Cortex of kidney (tissue), 1 donor: ENCODE measurements at places on chromosomes 5 and 9.

- no peak for DNase-seq
These were observed 14.7 kb upstream of the LHX2 start for GRCh38 chr9:123996731-123997421.

GRCh38 chr5:172746725-172747124, 24.3 kb downstream of the DUSP1 start:
- no peak for DNase-seq

- DNase-seq, result no peak
These were observed 101.5 kb downstream of the GCNT1 start for GRCh38 chr9:76560481-76560922.

DNA sequence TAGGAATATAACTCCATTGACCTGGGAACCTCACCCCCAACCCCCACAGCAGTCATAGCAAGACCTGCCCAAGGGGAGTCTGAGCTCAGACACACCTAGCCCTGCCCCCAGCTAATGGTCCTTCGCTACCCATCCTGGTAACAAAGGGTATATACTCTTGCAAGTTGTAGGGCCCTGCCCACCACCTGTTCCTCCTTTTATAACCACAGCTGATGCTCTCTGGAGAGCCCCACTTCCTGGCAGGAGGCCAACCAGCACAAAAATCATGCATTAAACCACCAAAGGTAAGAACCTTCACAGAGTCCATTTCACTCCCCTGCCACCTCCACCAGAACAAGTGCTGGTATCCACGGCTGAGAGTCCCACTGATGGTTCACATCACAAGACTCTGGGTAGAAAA, 1195.3 kb upstream of the SEMA6A start:
- DNase-seq, result no peak

GRCh38 chr5:105821800-105822199, 1848.9 kb downstream of the EFNA5 start:
- DNase-seq, result no peak

DNA sequence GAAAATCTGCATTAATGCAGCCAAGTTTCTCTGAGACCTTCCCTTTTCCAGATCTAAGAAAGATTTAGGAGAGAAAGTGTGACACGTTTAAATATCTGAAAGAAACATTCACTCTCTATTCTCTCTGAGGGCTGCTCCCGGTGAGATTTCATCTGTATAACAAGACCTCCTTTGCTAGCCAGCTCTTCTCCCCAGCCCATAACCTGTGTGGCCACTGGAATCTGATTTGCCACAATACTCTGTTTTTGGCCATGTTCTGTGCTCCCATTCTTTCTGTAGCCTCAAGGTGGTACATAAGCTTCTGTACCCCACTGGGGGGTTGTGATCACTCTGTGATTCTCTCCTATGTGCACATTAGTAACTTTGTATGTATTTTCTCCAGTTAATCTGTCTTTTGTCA, 291.0 kb upstream of the SEMA6A start:
- no peak for DNase-seq

DNA sequence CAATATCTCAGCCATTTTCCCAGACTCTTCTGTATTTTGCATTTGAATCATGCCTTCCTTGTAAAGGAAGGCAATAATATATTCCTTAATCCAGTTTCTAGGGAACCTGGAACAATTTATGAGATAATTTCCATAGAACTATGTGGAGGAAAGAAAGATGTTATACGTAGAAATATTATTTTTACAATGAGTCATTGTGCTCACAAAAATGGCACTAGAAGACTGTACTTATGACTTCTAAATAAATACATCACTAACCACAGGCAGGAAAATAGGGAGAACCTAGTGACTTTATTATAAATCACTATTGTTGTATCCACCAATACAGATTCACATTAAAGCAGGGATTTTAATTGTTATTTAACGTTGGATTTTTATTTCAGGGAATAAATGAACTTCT, 87.6 kb downstream of the FBXO38 start:
- no peak for DNase-seq

- no peak for DNase-seq
These were observed 24.4 kb downstream of the SH3TC2 start for GRCh38 chr5:149038336-149039080.

DNA sequence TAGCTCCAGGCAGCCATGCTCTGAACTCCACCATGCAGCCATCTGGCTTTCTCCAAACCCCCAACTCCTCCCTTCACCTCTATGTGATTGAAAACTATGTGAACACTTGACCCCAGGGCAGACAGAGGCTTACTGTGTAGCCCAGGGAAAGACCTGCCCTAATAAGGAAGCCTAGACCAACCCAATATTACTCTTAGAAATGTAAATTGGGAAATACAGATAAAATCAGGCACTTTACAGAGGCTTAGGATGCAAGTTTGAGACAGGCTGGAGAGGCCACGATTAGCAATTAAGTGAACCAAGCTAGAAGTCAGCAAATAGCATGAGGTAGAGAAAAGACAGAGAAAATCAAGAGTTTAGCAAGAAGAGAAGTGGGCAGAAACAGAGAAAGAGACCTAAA, 141.7 kb upstream of the ABCA1 start:
- DNase-seq, result no peak

- DNase-seq, result no peak
These were observed 521.3 kb downstream of the EFNA5 start for GRCh38 chr5:107149243-107150005.

- no peak for DNase-seq
These were observed 29.7 kb downstream of the GPR21 start for GRCh38 chr9:123063177-123063598.

GRCh38 chr5:43627028-43627427, 24.0 kb downstream of the NNT start:
- no peak for DNase-seq

DNA sequence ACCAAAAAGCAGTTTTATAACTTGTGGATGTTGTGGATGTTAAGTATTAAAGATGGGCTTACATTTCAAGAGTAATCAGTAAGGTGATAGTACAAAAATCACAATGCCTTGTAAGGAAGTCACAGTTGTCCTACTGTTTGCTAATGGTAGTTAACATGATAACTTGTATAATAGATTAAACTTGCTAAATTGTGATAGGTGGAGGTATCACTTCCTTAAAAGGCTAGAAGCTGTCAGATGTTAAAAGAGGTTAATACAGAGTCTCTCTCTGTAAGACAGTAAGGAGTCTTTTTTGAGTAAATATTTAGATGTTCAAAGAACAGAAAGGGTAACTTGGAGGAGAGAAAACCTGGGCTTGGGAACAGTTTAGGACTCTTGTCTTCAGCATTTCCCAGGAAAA, 14.2 kb upstream of the MACIR start:
- DNase-seq, result no peak

DNA sequence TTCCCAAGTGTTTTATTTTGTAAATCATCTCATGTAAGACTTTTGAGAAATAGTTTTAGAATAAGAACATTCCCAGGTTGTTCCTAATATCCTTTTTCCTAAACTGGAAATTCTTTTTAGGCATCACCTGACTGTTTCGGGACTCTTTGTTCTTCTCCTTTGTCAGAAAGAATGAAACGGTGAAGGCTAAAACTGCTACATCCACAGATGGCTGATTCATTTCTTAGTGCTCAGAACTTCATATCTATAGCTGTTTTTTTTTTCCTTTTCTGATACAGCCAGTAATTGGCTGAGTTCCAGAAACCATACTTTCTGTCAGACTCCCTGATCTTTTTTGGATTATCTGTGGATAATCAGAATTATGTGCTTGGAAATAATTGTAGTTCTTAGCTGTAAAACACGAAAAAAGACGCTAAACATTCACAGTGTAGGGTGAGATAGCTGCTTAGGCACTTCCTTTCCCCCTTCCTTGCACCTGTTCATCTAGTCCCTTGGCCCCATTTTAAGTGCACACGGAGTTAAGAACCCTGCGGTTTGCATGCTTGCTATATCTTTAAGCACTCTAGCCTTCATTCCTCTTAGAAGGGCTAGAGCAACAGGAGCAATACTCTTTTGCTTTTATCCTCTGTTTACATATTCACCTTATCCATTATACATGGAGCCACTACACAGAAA, 283.9 kb downstream of the PJA2 start:
- no peak for DNase-seq

- no peak for DNase-seq
These were observed 59.8 kb downstream of the NREP start for GRCh38 chr5:111697215-111697614.

GRCh38 chr9:8719833-8720486, 920.4 kb upstream of the DMAC1 start:
- DNase-seq, result no peak

DNA sequence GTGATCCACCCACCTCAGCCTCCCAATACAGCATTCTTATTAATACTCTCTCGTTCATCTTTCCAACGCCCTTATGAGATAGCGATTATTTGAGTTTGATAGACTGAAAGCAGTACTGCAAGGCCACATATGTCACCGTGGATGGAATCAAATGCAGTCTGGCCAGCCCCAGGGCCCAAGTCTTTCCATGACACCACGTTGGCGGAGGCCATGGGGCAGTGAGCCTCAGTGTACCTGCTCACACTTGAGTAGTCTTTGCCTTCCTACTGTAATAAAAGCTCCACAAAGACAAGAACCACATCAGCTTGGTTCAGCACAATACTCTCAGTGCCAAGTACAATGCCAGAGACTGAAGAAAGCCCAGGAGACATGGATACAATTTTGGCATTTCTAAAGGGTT, 88.5 kb downstream of the TTLL11 start:
- DNase-seq, result no peak

DNA sequence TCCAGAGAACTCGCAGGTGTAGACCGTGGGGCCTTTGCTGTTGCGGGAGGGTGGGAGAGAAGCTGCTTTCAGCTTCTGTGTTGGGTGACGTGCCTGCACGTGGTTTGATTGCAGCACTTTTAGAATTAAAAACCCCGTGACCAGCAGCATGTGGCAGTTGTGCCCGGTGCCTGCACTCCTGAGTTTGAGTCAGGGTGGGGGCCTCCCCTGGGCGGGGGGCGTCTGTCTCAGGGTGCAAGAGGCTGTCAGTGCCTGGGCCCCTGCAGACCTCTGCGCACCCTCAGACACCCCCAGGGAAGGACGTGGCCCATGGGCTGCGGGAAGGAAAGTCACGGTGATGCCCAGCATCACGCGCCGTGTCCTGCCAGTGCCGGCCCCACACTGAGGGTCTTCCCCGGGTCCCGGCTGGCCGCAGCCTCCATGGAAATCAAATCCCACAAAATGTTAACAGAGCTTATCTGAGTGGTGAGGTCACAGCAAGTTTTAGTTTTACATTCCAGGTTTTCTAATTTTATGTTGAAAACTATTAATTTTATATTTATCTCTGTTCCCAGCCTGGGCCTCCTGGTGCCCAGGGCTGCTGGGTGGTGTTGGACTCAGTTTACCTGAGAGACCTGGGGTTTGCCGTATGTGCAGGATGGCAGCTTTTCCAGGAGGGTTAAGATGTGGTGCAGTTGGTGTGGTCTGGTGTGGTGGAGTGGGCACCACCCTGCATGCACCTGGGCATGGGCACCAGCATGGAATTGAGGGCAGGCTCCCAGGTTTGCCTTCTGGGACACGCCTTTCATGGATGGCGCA, 33.3 kb downstream of the AHRR start:
- DNase-seq, result no peak

GRCh38 chr9:37730256-37730655, 23.3 kb upstream of the TRMT10B start:
- no peak for DNase-seq

GRCh38 chr5:125451622-125452021, 705.2 kb upstream of the ZNF608 start:
- no peak for DNase-seq

DNA sequence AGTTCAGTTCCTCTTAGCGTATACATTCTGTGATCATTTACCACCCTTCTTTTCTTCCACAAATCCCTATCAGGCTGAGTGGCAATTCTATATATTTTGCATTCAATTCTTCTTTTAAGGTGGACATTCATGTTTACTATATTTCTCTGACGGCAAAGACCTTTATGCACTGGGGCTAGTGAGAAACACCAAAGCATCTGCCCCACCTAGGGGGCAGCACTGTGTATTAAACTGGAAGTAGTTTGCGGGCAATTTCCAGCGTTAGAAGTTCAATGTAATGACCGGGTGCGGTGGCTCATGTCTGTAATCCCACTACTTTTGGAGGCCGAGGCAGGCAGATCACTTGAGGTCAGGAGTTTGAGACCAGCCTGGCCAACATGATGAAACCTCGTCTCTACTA, 27.9 kb upstream of the FBXL7 start:
- DNase-seq, result no peak

DNA sequence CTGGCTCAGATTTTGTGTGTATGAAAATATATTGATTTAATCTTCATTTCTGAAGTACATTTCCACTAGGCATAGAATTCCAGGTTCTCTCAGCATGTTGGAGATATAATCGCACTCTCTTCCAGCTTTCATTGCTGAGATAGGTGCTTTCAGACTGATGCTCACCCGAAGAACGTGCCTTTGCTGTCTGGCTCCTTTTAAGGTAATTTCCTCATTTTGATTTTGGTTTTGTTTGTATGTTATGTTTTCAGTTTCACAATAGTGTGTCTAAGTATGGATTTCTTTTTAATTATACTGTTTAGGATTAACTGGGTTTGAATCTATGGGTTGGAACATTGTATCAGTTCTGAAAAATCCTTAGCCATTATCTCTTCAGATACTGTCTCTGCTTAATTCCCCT, 132.0 kb upstream of the NFIB start:
- DNase-seq, result no peak

DNA sequence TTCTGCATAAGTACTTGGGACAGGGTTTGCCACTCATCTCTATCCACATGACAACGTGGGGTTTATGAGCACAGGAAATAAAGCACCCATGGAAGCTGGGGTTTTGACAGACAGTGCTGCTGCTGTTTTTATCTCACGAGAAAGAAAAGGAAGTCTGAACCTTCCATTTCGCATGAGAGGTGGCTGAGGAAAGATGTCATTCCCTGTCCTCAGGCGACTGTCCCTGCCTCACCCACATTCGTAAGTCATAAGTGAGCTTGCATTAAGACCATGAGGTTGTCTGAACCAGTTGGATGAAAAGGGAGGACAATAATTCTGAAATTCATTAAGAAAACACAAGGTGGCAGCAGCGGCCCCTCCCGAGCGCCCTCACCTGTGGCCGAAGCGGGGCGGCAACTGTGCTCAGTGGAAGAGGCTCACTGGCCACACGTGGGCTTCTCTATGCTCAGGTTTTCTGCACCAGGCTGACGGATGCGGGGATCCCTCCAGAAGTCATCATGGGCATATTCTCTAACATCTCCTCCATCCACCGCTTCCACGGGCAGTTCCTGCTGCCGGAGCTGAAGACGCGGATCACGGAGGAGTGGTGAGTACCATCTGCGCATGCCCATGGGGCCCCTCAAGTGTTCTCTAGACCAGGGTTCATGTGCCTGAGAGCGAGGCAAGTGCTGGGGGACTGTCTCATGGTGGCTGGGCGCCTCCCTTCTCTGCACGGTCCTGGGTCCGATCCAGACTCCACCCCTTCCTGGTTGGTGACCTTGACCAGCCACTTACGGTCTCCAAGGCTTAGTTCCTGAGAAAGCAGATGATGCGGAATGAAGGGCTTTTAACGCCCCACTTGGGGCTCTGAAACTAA, 54.7 kb upstream of the SUSD3 start:
- no peak for DNase-seq

GRCh38 chr9:137302118-137302448, at the start of gene NRARP:
TSS of gene NRARP (minus strand) at chr9:137302271. CDS start at chr9:137301928, 343 bp downstream.
- no peak for DNase-seq

- no peak for DNase-seq
These were observed 28.0 kb upstream of the DAP start for GRCh38 chr5:10789021-10789420.

- peak; percentile 47 for DNase-seq
These were observed at the start of gene SMC5 for GRCh38 chr9:70258692-70259511. TSS of gene SMC5 (plus strand) at chr9:70258978. CDS start at chr9:70259079, 101 bp downstream.
